Activated T-cell treated with anti-CD3 and anti-CD28 coated beads for 4 hours (primary cell): ENCODE measurements at places on chromosomes 3 and 15.

DNA sequence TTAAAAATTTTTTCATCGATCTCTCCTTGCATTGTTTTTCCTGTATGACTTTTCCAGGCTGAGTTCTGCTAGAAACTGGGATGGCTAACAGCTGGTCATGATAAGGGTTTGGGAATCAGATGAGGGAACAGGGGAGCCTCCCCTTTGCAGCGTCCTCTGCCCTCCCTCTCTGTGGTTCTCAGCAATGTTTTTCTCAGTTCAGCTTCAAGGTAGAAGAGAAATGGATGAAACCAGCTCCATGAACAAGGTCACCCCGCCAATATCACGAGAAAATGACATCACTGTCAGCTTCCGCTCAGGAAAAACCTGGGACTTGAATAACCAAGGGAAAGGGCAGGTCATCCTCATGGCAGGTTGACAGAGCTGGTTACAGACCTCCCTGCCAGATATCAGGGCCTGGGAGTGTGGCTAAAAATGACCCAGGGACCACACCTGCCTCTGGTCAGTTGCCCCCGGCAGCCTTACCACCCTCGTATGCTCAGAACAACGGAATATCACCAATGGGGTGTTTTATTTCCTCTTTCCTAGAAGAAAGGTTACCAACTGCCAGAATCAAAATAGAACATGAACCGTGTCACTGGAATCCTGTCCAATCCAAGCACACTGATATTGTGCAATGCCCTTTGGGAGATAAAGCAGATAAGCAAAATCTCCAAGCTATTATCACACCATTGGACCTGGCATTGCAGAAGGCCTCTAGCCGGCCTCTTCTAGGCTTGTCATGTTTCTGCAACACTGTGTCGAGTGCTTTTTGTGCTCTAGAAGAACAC is 26.1 kb downstream of the LSM3 start:
- no peak for DNase-seq

GRCh38 chr3:114451051-114451451 is 157.2 kb downstream of the TIGIT start:
- no peak for DNase-seq

DNA sequence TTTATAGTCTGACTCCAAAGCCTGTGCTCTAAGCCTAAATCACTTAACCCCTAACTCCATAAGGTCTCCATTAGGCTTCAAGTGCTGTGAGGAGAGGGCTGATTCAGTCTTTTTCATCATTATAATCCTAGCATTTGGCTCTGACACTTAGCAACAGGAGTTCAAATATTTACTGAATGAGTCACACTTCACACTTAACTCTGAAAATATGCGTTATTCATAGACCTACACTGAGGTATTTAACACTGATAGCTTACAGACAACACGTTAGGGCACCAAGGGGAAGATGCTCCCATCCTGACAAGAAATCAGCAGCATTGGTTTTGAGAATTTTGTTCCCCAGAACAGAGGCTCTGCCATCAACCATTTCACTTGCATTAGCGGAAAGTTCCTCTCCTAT is 53.5 kb downstream of the MSL2 start:
- no peak for DNase-seq

DNA sequence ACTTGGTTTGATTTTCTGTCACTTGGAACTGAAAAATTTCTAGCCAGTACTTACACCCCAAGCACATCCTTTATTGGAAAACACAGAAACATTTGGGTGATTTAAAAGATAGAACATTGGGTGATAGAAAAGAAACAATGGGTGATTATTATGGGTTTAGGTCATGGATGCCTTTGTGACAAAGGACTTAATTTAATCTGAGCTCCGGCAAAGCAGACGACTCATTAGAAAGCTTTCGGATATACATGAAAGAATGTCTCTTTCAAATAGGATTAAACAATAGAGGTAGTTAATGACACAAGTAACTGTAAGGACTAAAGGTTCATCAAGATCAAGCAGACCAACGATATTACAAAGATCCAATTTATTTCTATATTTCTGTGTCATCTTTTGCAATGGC is 37.3 kb upstream of the CNTN4 start:
- no peak for DNase-seq

DNA sequence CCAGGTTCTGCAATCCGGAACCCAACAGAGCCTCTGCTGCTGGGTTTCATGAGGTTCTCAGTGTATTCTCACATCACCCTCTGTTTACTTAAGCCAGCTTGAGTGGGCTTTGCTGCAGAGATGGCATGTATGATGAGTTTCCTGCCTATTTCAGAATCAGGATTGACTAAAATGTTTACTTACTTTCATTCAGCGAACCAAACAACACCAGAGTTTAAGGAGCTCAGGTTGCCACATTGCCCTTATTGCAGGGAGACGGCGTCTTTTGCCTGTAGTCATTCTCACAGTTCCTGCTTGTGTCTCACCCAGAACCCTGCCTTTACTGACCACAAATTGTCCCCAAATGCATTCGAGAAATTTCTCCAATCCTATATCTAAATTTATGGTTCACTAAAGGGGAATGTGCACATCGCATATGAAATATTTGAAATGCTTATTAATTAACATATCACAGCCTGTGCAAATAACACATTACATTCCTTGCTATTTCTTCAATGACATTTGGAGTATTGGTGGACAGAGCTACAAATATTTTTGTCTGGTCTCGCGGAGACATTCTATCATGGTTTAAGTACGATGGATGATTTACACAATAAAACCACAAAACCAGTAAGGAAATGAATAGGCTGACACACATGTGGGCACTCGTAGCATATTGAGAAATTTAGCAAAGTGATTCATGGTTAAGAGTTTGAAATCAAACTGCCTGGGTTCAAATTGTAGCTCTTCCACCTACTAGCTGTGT is 377.2 kb upstream of the CFAP20DC start:
- DNase-seq: no peak

GRCh38 chr3:150365132-150365604 is 42.9 kb upstream of the TSC22D2 start:
- DNase-seq: no peak

- DNase-seq: no peak
These were observed 40.4 kb upstream of the VEPH1 start for GRCh38 chr3:157543501-157544035.

DNA sequence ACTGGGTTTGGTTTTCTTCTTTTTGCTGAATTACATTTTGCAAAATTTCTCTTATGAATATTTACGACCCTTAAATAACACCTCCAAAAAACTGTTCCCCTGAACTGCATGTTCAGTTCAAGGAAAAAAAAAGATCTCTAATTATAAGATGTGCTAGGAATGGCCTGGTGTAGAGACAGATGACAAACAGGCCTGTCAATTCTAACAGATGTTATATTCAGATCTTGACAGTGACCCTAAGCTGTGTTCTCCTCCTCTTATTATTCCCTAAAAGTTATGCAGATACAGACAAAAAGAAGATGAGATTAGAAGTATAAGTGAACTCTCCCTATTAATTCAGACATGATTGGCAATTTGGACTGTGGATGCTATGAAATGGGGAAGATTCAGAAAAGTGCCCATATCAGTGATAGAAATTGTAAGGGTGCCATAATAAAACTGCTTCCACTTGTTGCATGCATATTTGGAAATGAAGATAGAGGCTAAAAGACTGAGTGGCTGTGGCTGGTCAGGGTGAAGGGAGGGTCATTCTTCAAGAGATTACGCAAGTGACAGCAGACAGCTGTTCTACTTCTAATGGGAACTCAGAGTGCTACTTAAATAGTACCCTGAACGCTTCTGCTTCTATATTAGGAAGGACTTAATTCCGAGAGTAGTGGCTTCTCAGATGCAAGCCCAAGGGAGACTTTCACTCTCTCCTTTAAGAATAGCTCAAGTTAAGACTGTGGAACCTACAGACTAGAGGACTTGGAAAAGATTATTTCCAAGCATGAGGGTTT is 75.5 kb downstream of the ADAMTS9 start:
- no peak for DNase-seq

DNA sequence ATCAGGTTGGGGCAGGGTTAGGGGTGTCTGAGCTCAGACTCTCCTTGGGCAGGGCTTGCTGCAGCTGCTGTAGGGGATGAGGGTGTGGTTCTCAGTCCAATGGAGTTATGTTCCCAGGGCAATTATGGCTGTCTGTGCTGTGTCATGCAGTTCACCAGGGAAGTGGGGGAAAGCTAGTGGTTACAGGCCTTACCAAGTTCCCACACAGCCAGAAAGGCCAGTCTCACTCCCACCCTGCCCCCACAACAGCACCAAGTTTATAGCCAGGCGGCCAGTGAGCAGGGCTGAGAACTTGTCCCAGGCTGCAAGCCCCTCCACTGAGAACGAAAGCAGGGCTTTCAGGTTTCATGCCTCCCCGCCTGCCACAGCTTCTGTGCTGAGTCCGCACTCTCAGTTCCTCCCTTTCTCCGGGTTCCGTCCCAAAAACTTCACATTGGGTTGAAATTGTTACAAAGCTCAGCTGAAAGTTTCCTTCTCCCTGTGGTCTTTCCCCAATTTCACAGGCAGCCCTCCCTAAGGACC is 19.6 kb upstream of the CPOX start:
- no peak for DNase-seq

GRCh38 chr3:123081718-123082369 is 15.0 kb downstream of the PDIA5 start:
- DNase-seq: no peak

- DNase-seq: no peak
These were observed 275.7 kb upstream of the NAALADL2 start for GRCh38 chr3:174583396-174583795.

DNA sequence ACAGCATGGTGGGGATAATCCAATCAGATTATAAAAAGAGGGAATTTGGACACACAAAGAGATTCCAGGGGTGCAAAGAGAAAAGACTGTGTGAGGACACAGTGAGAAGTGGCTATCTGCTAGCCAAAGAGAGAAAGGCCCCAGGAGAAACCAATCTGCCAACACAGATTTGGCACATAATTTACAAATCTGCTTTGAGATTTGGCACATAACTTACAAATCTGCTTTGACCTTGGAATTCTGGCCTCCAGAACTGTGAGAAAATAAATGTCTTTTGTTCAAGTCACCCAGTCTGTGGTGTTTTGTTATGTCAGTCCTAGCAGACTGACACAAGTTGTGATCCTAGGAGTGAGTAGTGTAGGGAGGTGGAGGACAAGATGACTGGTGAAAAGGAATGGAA is 3.5 kb upstream of the TM4SF18 start:
- DNase-seq: no peak

DNA sequence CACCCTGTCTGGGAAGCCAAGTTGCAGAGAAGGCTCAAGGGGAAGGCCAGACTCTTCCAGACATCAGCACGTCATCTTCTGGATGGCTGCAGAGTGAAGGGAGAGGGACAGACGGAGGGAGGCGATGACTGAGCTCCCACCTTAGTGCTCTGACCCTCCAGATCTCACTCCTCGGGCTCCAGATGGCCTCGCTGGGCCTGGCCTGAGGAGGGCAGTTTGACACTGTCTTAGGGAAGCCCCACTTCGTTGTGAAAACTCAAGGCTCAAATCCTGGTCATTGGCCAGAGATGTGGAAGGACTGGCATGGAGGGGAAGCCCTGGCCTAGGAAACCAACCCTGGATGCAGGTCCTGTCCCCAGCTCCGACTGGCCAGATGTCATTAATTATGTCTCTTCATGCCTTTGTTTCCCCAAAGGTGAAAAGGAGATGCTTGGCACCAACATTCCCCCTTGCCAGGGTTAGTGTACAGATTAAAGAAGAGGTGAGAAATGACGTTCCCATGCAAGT is 70.4 kb downstream of the ADCY5 start:
- DNase-seq: no peak
